ENCODE measurements at places on chromosomes 2 and 18.

- no peak for DNase-seq
These were observed 90.5 kb downstream of the TMEM18 start for GRCh38 chr2:586641-587076.

DNA sequence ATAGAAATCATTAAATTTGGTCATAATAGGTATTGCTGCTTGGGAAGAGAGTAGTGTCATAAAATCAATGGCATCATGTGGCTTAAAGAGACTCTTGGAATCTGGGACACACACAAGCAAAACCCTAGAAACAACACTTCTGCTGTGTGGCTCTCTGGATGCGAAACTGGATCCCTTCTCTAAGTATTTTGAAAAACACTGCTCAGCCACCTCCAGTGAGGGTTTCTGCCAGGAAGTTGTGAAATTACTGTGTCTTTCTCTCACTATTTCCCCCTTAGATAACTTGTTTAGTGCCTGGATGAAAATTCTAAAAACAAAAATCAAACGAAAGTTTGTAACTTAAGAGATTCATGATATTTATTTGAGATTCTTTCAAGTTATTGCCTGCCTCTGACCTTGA is 163.8 kb downstream of the RHBDD1 start:
- DNase-seq = no peak

- DNase-seq = no peak
These were observed 222.7 kb downstream of the GCA start for GRCh38 chr2:162566666-162567065.

DNA sequence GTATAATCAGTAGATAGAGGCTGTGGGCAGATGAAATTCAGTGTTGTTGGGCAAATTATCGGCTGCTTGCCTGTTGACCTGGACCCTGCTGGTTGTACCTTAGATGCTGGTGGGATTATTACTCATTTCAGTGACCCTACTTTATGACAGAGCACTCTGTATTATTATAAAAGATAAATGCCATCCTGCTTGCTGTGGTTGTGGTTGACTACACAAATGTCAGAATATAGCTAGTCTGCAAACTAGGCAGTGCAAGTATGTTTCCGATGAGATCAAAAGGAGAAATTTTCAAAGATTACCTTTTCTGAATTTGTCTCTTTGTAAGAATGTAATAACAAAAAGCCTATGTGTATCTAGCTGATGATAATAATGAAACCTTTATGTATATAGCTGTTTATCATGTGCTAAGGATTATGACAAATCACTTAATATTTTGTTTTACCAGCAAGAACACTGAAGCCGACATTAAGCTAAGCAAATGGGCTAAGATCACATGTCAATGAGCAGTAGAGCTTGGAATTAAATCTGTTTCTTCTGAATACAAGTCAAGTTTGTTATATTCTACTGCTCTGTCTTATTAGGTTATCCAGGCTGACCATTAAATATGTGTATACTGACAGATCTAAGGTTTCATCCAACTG is 219.2 kb downstream of the CAMKMT start:
- DNase-seq = no peak

DNA sequence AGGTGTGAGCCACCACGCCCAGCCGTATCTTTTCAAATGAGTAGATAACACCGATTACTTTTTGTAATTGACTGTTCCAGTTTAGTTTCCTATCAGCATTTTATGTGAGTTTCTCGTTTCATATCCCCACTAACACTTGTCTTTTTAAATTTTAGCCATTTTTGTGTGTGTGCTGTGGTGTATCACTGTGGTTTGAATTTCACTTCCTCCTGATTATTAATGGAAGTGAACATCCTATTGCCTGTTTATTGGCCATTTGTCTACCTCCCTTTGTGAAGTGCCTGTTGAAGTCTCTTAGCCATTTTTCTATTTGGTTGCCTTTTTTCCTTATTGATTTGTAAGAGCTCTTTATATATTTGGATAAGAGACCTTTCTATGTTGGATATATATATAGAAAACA is 91.7 kb upstream of the STON1 start:
- DNase-seq = no peak

- DNase-seq = no peak
These were observed 132.0 kb downstream of the SNTG2 start for GRCh38 chr2:1082456-1083205.

- no peak for DNase-seq
These were observed 45.4 kb upstream of the LRATD1 start for GRCh38 chr2:14587119-14587518.

DNA sequence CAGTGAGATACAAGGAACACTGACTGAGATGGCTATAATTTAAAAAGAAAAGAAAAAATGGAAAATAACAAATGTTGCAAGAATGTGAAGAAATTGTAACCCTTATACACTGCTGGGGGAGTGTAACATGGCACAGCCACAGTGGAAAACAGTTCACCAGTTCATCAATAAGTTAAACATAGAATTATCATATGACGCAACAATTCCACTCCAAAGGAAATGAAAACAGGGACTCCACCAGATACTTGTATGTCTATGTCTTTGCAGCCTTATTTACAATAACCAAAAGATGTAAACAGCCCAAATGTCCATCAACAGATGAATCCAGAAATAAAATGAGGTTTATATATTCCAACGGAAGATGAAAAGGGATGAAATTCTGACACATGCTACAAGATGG is 30.8 kb downstream of the DDX18 start:
- no peak for DNase-seq

GRCh38 chr2:18883616-18884456 is 294.5 kb upstream of the NT5C1B start:
- DNase-seq = no peak

DNA sequence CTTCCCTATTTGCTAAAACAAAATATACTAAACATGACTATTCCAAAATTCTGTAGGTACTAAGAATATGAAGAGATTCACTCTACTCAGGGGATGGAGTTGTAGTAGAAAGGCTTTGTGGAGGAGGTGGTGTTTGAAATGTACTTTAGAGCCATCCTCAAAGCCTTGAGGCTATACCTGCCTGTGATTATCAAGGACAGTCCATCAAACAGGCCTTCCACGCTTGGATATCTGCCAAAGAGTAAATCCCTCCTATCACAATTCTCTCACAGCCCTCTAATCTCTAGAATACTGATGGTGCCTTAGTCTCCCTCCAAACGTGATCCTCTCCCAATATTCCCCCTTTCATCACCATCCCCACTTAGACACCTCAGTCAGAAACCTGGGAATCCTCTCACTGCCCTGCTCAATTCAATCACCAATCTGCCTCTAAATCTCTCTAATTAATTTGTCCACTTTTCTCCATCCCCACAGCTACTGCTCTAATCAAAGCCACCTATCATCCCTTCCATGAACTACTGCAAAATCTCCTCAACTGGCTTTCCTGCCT is 13.1 kb downstream of the SOS1 start:
- DNase-seq = no peak

GRCh38 chr18:22844628-22845027 is 88.5 kb upstream of the RBBP8 start:
- DNase-seq = no peak

- no peak for DNase-seq
These were observed 44.1 kb downstream of the RALBP1 start for GRCh38 chr18:9519399-9519798.

DNA sequence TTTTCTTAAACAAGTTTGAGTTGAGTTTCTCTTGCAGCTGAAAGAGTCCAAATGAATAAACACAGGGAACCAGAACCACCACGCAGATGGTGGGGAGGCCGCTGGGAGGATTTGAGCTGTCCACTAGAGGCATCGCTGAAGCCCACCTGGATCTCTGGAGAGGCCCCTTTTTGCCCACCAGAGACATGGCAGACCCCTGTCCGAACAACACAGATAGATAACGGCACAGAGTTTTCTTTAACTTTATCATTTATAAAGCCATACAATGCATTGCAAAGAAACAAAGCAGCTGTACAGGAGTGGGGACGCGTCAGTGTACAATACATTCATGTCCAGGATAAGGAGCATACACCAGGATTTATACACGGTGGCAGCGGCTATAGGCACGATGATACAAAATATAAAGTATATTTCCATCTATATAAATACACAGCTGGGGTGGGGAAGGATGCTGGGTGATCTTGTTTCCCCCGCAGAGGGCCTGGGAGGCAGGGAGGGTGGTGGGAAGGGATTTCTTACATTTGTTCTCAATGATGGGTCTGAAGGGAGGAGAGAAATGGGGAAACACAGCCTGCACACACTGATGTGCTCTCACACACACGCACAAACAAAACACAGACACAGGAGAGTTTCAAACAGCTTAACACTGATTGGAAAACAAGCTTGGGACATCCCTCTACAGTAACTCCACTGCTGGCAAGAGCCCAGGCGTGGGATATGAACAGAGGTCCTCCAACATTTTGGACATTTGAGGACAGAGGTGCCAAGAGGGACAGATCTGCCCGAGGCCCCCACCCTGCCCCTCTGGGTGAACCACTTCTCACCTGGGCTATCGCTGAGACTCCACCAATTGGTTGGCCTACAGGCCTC is 203.0 kb downstream of the TNS1 start:
- DNase-seq = no peak

- peak; percentile 2 for DNase-seq
These were observed 77.9 kb downstream of the DTNA start for GRCh38 chr18:34787931-34788532.

DNA sequence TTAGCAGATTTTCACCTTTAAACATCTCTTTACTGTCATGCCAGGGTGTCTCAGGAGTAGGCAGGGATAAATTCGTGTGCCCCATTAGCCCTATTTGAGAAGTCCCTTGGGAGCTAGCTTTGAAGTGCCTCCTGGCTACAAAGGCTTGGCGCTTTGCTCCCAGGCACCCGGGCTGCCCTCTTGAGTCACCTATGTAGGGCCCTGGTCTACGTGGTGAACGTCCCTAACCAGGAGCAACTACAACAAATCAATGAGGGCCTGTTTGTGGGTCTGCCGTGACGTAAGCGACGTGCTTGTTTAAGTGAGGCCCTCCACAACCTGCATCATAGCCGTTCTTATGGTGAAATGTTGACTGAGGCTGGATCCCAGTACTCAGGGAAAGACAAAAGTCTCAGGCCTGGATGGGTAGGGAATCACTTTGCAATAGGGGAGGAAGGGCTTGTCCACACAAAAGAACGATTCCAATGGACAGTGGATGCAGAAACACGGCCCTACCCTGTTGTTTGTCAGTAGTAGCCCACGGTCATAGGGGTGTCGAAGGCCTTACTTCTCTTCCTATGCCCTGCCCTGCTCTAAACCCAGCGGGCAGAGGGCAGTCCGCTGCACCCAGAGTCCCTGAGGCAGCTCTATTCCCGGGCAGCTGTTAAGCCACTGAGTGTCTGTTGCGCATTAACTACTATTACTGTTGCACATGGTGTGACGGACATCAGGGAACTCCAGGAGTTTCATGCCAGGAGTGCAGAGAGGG is 93.9 kb downstream of the INHBB start:
- DNase-seq = no peak

GRCh38 chr2:64361151-64361938 is 92.6 kb upstream of the LGALSL start:
- DNase-seq = no peak

DNA sequence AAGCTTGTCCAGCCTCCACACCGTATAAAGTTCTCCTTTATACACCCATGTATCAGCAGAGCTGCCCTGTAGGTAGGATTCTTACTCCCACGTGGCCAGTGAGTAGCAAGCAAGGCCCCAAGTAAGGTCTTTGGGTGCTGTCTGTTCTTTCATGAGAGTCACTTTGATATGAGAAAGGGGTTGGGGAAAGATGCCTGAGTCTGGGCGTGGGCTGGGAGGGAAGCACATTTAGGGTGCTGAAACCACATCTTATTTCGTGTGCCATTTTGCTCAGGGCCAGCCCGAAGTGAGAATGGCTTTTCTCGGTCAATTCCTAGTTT is 436 bp upstream of the ITPRIPL1 start:
- no peak for DNase-seq

GRCh38 chr2:40412456-40412855 is 39.4 kb downstream of the SLC8A1 start:
- DNase-seq = no peak

GRCh38 chr2:211845338-211846035 is 693.1 kb downstream of the ERBB4 start:
- no peak for DNase-seq

- no peak for DNase-seq
These were observed 21.9 kb downstream of the EVA1A start for GRCh38 chr2:75538521-75539490.

DNA sequence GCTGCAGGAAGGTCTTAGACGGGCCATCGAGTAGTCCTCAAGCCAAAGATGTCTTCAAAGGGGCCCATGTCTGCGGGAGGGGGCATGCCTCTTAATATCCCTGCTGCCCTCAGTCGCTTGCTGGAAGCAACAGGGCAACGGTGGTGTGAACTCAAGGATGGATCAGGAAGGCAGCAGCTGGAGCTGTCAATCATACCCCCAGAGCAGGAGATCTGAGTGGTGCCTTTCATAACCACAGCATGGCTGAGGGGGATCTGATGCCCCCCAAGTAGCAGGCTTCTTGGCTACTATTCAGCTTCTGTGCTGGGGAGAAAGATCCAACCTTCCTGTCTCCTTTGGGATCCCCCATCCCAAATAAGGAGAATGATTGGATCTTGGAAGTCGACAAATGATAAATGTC is 46.4 kb downstream of the INSIG2 start:
- DNase-seq = no peak

DNA sequence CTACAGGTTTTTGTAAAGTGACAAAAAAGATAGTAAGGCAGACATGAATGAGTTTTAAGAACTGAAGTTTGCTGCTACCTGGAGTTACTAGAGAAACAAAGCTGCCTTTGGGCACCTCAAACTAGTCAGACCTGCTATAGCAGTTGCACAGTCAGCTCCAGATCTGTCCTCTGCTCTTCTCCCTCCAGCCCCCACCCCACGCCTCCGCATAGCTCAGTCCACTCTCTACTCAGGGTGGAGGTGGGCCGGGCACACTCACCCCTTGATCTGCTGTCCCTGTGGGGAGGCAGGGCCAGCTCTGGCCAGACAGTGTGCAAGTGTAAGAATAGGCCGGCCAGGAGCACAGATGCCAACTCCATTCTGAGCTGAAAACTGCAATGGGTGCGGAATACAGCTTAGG is 4.1 kb downstream of the SERTAD2 start:
- no peak for DNase-seq

- DNase-seq = no peak
These were observed 171.4 kb upstream of the SPATS2L start for GRCh38 chr2:200135082-200135481.

- DNase-seq = no peak
These were observed 38.1 kb downstream of the KCNF1 start for GRCh38 chr2:10949835-10950234.

- no peak for DNase-seq
These were observed 21.5 kb upstream of the ANXA4 start for GRCh38 chr2:69720404-69720803.
